ENCODE measurements at places on chromosomes 5 and 9. TPM values are rescaled to one million over a fixed set of nuclear protein-coding genes. Genes with fewer than 3 reads are reported as not detected.

DNA sequence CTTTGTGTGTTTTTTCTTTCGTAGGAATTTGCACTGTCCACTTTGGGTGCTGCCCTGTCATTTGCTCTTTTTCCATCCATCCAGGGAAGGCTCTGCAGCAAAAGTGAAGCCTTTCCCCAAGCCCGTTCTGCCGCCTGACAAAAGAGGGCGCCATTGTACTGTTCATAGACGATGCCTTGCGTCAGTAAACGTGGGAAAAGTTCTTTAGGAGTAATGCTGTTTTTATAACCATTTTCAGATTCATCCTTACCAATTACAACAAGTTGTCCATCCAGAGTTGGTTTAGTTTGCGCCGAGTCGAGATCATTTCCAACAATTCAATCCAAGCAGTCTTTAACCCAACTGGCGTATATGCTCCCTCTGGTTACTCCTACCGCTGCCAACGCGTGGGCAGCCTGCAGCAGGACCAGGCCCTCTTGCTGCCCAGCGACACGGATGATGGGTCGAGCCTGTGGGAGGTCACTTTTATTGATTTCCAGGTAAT lies 34.3 kb upstream of the RPS23 start:
- DNase-seq = peak; percentile 65

FGD3 gene
- total RNA-seq = 13.8 TPM

DNA sequence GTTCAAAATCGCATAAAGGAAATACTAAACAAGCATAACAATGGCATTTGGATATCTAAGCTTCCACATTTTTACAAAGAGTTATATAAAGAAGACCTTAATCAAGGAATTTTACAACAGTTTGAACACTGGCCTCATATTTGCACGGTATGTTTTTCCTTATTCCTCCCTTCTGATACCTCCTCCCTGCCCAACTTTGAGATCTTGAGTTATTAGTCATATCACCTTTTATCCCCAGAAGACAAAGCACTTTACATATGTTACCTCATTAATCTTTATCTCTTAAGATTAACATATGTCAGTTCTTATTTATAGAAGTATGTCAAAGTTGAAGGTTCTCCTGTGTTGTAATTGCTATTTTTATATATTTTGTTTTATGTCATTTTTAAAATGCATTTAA lies 29.8 kb downstream of the TDRD7 start:
- DNase-seq = no peak

GRCh38 chr5:158591301-158591863 lies 508.3 kb downstream of the EBF1 start:
- DNase-seq = no peak

ADAMTS16 gene
- total RNA-seq = 2.4 TPM

SLC45A2 gene
- total RNA-seq = not detected

DNA sequence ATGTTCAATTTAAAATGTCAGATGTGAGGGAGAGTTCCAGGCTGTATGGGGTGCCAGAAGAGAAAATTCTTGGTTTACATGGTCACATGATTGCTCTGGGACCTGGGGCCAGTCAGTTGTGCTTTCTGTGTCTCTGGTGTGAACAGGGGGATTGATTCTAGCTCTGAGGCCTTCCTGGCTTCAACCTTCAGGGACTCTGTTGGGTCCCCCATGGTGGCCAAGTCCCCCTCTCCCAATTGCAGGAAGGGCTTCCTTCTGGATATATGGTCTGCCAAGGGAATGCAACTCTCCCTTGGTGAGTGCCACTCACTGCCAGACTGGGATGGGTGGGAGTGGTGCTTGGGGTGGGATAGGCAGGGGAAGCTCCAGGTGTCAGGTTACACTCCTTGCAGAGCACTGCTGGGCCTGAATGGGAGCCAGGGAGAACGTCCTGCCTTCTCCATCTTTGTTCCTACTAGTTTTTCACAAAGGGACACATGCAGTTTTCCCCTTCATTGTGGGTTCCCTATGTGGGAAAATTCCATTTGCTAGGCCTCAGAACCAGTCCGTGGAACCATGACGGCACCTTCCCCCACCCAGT lies 153.2 kb downstream of the MELK start:
- no peak for DNase-seq

OR13C4 gene
- not detected for total RNA-seq

PHF24 gene
- total RNA-seq = 0.66 TPM

PLAC8L1 gene
- total RNA-seq = not detected

FLT4 gene
- 5.9 TPM for total RNA-seq

IFNA2 gene
- not detected for total RNA-seq

PRSS3 gene
- not detected for total RNA-seq

PGM5 gene
- total RNA-seq = 29.1 TPM

DNA sequence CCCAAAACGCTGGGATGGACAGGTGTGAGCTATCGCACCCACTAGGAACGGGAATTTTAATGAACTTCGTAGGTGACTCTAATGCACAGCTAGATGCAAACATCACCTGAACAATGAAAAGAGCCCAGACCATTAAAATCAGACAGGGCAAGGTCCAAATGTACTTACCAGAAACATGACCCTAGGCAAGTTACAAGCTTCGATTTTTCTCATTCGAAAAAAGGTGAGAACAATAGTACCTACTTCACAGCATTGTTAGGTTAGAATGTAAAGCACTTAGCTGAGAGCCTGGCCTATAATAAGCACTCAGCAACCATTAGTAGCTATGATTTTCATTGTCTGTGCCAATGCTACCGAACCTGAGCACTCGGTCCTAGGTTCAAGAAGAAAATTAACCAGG lies 5.8 kb upstream of the KLHL3 start:
- DNase-seq = no peak

GRCh38 chr9:134403682-134404301 lies 77.5 kb downstream of the RXRA start:
- DNase-seq = peak; percentile 74

GRCh38 chr5:57950616-57951228 lies 468.1 kb upstream of the ACTBL2 start:
- DNase-seq = no peak

DNA sequence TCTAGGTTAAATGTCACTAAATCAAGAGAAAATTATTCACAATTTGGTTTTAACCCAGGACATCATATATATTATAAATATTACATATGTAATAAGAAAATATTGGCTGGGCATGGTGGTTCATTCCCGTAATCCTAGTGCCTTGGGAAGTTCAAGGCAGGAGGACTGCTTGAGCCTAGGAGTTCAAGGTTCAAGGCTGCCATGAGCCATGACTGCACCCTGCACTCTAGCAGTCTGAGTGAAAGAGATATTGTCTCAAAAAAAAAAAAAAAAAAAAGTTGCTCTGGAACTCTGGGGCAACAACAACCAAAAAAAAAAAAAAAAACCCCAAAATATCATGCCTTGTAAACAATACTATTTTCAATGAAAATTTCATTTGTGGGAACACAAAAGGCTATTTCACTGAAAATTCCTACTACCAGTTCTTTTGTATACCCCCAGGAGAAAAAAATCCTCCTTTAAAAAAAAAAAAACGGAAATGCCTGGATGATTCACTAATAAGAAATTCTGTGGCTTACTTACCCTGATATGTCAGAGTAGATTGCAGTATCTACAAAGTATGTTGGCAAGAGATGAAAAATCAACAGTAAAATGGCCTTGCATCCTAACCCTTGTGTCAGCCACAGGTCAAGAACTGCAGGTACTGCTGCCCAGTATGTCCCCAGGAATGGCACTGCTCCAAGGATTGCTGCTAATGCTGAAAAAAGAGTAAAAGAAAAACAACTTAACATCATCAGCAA lies 22.6 kb upstream of the CTNNAL1 start:
- DNase-seq = peak; percentile 75
